K562 (cell line): ENCODE measurements at places on chromosomes 6 and 20. TPM values are rescaled to one million over a fixed set of nuclear protein-coding genes. Genes with fewer than 3 reads are reported as not detected.
A peak's percentile ranks its signal among the peaks of the same experiment; 100 is the strongest.

- no peak for DNase-seq
These were observed 14.0 kb downstream of the SPAG4 start for GRCh38 chr20:35629427-35630145.

The LCA5 gene
- total RNA-seq = 2.2 TPM in 2 replicates

- DNase-seq = peak; percentile 92
These were observed 32.1 kb downstream of the SUMO4 start for GRCh38 chr6:149431905-149432775.

- DNase-seq = no peak
These were observed 29.6 kb downstream of the PTK7 start for GRCh38 chr6:43105538-43106222.

- no peak for DNase-seq
These were observed 142.3 kb upstream of the NRSN1 start for GRCh38 chr6:23983735-23984134.
